Brain (organoid and tissue), 16 donors: ENCODE measurements at places on chromosomes 12 and 14. TPM values are rescaled to one million over a fixed set of nuclear protein-coding genes. Genes with fewer than 3 reads are reported as not detected.

DNA sequence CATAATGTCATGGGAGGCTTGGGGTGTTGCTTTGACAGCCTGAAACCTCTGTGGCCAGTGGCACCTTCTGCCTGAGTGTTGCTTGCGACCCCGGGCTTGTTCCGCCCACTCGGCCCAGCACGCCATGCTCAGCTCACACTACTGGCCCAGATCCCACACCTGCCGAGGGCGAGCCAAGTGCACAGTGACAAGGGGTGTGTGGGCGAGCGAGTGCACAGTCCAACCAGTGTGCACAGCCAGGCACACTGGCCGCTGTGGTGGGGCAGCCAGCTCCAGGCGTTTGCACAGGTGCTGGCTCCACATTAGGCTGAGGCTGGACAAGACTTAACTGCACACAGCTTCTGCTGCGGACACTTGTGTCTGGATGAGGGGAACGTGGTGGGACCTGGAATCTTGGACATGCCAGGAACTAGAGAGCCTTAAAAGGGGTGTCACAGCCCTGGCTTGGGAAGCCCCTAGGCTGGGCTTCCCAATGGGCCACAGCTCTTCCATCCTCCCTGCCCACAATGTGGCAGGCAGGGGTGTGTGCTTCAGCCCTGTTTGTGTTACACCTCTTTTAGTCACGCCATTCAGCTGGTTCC is 609.2 kb upstream of the FOXG1 start:
- DNase-seq, result no peak

DNA sequence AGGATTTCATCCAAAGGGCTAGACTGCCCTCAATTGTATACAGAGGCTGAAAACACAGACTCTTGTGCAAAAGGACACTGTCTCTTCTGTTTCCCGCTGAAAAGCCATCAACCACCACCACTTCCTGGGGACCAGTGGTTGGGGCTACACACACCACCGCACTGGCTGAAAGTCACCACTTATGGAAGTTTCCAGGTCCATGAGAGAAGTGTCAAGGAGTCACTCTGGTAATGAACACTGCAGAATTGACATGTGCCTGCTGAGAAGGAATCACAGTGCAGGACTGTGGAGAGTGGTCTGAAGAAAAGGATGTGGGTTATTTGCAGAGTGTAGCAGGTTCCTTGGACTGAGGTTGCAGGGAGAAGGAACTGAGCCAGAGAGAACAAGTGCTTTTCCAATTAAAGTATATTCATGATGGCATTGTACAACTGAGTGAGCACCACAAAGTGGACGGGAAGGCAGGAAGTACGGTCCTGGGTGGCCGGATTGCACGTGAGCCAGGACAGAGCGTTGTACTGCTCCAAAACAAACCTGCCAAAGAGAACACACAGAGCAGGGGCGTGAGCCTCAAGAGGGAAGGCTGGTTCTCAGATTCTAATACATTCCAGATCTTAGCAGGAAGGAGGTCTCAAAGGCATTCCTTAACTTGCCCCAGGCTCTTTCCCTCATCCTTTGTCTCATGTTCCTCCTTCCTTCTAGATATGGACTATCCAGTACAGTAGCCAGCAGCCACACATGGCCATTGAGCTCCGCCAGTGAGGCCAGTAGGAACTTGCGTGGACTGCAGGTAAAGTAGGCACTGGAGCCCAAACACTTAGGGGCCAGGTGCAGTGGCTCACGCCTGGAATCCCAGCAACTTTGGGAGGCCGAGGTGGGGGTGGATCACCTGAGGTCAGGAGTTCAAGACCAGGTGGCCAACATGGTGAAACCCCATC is 316.4 kb downstream of the MED13L start:
- no peak for DNase-seq

- no peak for DNase-seq
Observed at GRCh38 chr14:106826833-106827369, 1300.5 kb downstream of the TMEM121 start.

DNA sequence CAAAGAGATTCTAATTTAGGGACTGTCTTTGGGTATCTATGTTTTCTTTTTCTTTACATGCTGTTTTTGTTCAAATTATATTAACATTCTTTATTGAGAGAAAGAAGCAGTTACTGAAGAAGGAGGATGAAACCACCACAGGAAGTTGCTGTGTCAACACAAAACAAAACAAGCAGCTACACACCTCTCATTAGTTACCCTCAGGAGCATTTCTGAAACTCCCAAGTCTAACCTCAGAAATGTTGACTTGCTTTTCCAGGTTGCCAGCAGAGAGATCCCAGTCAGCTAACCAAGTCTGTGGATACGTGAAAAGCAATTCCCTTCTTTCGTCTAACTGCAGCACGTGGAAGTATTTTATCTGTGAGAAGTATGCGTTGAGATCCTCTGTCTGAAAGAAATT is 33.5 kb downstream of the CLEC1A start:
- DNase-seq, result no peak

DNA sequence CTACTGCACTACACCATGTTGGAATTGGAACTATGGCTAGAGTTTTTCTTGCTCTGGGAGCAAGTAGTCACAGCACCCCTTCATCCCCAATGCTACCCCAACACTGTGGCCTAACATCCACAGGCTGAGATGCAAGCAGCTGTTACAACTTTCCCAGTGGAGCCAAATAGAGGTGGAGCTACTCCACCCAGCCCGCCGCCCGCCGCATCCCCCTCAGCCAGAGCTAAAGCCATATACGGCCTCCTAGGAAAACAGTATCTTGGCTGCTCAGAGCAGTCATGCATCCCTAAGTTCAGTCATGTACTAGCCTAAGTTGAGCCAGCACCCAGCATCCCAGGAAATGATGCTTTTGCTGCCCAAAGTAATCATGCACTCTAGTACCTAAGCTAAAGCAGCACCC is 17.2 kb upstream of the GARIN2 start:
- DNase-seq, result no peak

GRCh38 chr12:119375075-119375882 is 40.8 kb downstream of the CCDC60 start:
- no peak for DNase-seq

- DNase-seq, result no peak
Observed at GRCh38 chr12:90512518-90512917, 442.5 kb downstream of the CCER1 start.

GRCh38 chr14:76908834-76909233 is 82.6 kb downstream of the LRRC74A start:
- DNase-seq, result no peak

LMNTD1 gene
- not detected for polyA plus RNA-seq

ETFBKMT gene
- 1.1 TPM for polyA plus RNA-seq

ADSS1 gene
- polyA plus RNA-seq, result 15.7 TPM

NFE2 gene
- 0.83 TPM for polyA plus RNA-seq

CBLN3 gene
- polyA plus RNA-seq, result 3.3 TPM
